A549 treated with DMSO at 1 μM for 4 hours (cell line): ENCODE measurements at places on chromosomes 11 and 22. TPM values are rescaled to one million over a fixed set of nuclear protein-coding genes. Genes with fewer than 3 reads are reported as not detected.

PHETA2 gene
- total RNA-seq, result not detected in 5 replicates

USH1C gene
- 0.59 to 1.0 TPM (median 0.94 TPM) in 5 replicates for total RNA-seq

SLC22A9 gene
- total RNA-seq, result not detected in 5 replicates

LIF gene
- total RNA-seq, result 31.4 to 46.6 TPM (median 42.4 TPM) in 5 replicates

MISFA gene
- total RNA-seq, result 1.9 to 2.7 TPM (median 2.3 TPM) in 5 replicates

ST14 gene
- 0.06 to 0.25 TPM (median 0.09 TPM) in 5 replicates for total RNA-seq

CREBZF gene
- total RNA-seq, result 25.4 to 37.1 TPM (median 34.9 TPM) in 5 replicates

CDON gene
- 2.0 to 4.1 TPM (median 3.4 TPM) in 5 replicates for total RNA-seq

CCDC81 gene
- total RNA-seq, result 0.31 to 0.71 TPM (median 0.35 TPM) in 4 of 5 replicates, not detected in the other

SCGB1A1 gene
- total RNA-seq, result not detected in 5 replicates

C11orf97 gene
- not detected in 5 replicates for total RNA-seq

GNAZ gene
- total RNA-seq, result 1.7 to 2.9 TPM (median 2.2 TPM) in 5 replicates

MYBPC3 gene
- 0.05 to 0.10 TPM (median 0.07 TPM) in 5 replicates for total RNA-seq

MYRF gene
- total RNA-seq, result 16.3 to 22.1 TPM (median 20.9 TPM) in 5 replicates

UNC93B1 gene
- 55.5 to 79.3 TPM (median 68.3 TPM) in 5 replicates for total RNA-seq

POLD3 gene
- total RNA-seq, result 15.8 to 22.3 TPM (median 20.0 TPM) in 5 replicates

ATG13 gene
- 52.5 to 61.4 TPM (median 55.8 TPM) in 5 replicates for total RNA-seq

MYH9 gene
- total RNA-seq, result 193 to 218 TPM (median 197 TPM) in 5 replicates

ZNF214 gene
- total RNA-seq, result 0.53 to 1.9 TPM (median 0.95 TPM) in 5 replicates

OR9G4 gene
- not detected in 5 replicates for total RNA-seq

MAPK12 gene
- total RNA-seq, result 18.6 to 25.1 TPM (median 24.1 TPM) in 5 replicates
